ENCODE measurements at places on chromosomes 1 and 21.

DNA sequence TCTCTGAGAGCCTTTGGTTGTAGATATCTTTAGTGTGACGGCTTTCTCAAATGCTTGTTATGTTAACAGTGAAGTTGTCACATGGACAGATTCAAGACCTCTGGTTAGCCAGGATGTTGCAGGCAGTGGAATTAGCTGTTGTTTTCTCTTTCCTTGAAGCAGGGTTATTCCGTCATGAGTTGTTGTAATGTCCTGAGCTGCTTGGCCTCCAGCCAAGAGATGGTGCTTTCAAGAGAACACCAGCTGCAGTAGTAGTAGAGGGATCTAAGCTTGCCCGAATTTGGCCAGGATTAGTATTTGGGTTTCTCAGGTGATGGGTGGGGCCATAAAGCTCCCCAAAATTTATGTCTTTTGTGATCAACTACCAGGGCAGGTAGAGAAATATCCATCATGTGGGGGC is 13.4 kb downstream of the KCNE1 start:
- DNase-seq: no peak

GRCh38 chr1:37425221-37425620 is 49.2 kb upstream of the ZC3H12A start:
- DNase-seq: no peak

DNA sequence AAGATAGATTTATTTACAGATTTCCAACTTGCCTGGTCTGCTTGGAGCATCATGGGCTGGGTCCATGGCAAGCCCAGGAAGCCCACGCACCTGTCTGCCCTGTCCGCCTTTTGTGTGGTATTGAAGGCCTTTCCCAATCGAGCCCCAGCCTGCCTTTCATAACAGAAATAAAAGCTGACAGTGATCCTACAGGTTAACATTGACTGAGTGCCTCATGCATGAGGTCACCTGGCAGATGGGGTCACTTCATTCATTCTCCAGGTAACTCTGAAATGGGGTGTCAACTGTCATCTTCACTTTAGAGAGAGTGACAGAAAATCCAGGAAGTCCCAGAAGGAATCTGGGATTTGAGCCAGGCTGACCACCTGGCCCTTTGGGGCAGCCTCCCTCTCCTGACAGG is 36.3 kb upstream of the CASZ1 start:
- DNase-seq: no peak

- DNase-seq: no peak
These were observed 630 bp upstream of the DBT start for GRCh38 chr1:100250264-100250663.

- no peak for DNase-seq
These were observed 103.3 kb downstream of the WDR3 start for GRCh38 chr1:118032883-118033282.

- no peak for DNase-seq
These were observed 13.8 kb upstream of the FCGR2A start for GRCh38 chr1:161491472-161491871.
